ENCODE measurements at places on chromosomes 5 and 9.
A peak's percentile ranks its signal among the peaks of the same experiment; 100 is the strongest.

- DNase-seq, result no peak
Measured at GRCh38 chr5:73488806-73489205, 9.4 kb upstream of the BTF3 start.

- no peak for DNase-seq
Measured at GRCh38 chr5:139110526-139111168, 87.5 kb downstream of the SIL1 start.

GRCh38 chr9:124510650-124511425 lies 3.6 kb upstream of the NR5A1 start:
- no peak for DNase-seq

GRCh38 chr5:68898951-68899471 lies 194.8 kb upstream of the SLC30A5 start:
- DNase-seq, result no peak

DNA sequence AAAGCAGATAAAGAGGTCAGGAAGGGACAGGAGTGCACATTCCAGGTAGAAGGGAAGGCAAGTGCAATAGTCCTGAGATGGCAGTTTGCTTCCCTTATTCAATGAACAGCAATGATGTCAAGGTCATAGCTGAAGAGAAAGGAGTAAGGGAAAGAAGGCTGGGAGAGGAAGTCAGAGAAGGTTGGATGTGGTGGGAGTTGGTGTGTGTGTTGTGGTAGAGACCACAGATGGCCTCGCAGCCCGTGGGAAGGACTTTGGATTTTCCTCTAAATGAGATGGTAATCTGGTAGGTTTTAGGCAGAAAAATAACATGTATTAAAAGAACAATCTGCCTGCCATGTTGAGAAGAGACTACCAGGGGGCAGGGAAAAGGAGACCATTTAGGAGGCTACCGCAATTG lies 25.1 kb upstream of the LPAR1 start:
- DNase-seq, result no peak

DNA sequence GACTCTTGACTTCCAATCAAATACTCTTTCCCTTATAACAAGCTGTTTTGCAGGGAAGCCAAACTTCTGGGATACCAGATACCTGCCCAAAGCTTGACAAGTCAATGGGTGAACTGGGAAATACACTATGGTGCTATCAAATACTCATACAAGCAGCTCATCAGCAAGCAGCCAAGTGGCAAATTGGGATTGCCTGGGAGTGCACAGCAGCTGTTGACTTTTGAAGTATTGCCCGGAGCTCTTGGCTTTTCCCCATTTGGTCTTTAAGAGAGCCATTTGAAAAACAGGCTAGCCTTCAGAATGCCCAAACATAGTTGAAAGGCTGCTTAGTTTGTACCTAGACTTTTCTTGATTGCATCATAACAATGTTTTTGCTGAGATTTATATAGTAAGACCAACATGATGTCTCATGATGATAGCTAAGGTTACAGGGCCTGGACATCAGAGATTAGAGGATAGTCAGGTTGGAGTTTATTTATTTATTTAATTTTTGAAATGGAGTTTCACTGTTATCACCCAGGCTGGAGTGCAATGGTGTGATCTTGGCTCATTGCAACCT lies 210.1 kb upstream of the ZNF608 start:
- no peak for DNase-seq

DNA sequence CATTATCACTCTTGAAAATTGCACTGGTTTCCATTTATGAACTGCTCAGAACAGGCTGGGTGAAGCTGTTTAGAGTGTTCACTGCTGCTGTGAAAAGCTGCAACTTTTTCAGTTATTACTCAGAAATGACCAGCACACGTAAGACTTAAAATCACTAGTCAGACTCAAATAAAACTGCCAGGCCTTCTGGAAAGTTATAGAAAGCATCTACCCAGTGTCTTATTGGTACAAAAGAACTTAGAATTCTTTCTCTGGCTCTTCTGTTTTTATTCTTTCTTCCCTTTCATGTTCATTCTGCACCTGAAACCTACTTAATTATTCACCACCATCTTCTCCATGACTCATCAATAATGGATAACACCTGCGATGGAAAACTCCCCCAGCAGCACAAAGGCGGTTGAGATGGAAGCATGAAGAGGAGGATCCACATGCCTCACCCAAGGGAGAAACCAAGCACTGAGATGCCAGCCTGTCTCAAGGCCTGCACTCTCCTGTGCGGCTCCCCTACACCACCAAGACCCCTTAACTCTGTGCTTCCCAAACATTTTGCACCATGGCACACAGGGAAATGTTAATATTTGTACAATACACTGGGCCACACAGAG lies 171.9 kb downstream of the ENTREP1 start:
- no peak for DNase-seq

GRCh38 chr5:64505769-64506566 lies at the start of gene RGS7BP:
RGS7BP (plus strand) TSS chr5:64506015; CDS start chr5:64506625, 610 bp downstream.
- DNase-seq, result no peak

GRCh38 chr5:91521334-91521733 lies 138.2 kb upstream of the ARRDC3 start:
- no peak for DNase-seq

- DNase-seq, result no peak
Measured at GRCh38 chr5:141392429-141393198, at the start of gene PCDHGA8. PCDHGA8 (plus strand) TSS chr5:141392633; CDS start chr5:141392814, 181 bp downstream.

DNA sequence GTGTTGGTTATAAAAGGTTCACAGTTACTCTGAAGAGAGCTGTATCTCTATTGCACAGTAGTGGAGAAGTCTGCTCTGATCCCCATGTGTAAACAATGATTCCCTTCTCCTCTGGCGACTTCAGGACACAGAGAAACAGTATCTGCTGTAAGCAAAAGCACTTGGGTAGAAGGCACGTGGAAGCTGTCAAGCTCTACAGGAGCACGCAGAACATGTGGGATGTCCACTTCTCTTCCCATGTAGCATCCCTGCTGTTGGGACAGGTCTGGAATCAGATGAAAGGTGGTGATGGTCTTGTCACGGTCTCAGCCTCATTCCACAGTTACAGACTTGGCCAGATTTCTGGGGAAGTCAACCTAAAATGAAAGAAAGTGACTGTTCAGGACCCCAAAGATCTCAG lies 9.4 kb upstream of the MAPK9 start:
- DNase-seq, result no peak

DNA sequence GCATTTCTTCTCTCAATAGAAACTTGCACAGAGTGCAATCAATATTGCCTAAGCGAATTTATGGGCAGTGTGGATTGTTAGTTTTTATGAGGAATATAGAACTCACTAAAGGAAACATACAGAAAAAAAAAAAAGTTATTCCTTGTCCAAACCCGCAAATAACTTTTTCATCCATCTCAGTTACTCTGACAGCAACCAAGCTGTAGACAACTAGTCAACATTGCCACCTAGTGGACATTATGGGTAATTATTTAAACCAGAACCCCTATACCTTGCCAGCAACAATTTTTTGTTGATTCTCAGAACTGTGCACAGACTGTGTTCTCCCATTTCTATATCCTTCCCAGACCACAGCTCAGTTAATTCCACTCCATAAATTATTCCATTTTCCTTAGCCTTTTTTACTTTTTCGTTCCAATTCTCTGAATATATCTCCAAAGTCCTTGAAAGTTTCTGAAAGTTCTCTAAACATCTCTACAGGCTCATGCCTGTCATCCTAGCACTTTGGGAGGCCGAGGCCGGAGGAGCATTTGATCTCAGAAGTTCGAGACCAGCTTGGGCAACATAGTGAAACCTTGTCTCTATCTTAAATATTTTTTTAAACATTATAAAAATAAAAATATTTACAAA lies 2.6 kb upstream of the AFAP1L1 start:
- DNase-seq, result peak; percentile 53

DNA sequence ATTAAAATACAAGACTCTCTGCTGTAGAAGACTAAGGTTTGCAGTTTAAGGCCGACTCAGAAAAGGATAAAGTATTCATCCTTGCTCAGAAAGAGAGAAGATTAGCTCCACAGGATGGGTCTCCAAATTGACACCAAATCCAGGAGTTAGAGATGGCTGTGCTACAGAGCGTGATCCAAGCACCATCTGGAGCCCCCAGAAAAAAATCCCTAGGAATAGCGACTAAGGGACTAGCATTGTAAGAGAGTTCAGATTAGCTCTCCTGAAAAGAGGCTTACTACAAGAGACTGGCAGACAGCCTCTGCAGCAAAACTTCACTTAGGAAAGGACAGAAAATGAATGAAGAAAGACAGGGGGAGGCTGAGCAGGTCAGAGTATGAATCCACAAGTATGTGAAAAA lies 3.7 kb downstream of the SIL1 start:
- DNase-seq, result no peak

GRCh38 chr5:56494300-56494731 lies 261.2 kb upstream of the ANKRD55 start:
- DNase-seq, result no peak

DNA sequence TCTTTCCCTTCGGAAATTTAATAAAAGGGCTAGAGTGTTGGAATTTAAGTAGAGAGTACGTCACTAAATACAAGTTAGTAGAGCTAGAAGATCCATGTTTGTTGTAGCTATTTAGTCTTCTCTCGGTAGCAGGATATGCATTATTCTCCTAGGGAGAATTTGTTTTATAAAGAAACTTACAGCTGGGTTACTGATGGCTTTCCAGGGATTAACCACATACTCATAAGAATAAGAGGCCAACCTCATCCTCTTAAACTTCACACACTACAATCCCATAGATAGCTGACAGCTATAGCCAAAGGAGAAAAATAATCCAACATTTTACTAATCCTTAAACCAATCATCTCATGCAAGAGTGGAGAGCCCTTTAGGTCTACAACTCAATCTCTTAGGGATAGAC lies 43.0 kb downstream of the TLE1 start:
- DNase-seq, result no peak

GRCh38 chr9:97979788-97980478 lies 3.2 kb upstream of the ANP32B start:
- DNase-seq, result no peak

- no peak for DNase-seq
Measured at GRCh38 chr5:159897786-159898393, 18.4 kb upstream of the ADRA1B start.

DNA sequence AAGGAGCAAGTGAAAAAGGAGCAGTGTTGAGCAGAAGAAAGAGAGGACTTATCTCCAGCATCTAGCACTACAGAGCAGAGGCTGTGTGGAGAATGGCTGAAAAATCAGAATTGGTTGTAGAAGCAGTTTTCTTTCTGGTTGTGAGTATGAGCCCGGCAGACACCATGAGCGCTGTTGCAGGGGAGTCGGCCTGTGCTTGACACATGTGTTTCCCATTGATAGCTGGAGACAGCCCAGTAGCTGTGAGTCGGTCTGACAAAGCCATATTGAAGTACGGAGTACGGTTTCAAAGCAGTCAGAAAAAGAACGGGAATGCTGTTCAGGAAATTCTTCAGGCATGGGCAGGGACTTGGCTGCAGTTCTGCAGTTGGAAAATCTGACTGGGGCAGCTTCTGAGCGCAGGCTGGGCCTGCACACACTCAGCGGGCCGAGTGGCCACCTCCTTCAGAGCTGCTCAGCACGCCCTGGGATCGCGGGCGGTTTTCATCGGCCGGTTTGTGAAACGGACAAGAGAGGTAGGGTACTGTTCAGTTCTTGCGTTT lies at the start of gene SGCD:
SGCD (plus strand) TSS at position 447 of the 542 bp plus-strand sequence.
- DNase-seq, result no peak

- DNase-seq, result no peak
Measured at GRCh38 chr9:79674052-79674777, 102.5 kb downstream of the TLE4 start.

- no peak for DNase-seq
Measured at GRCh38 chr5:135375040-135375793, 23.8 kb downstream of the MACROH2A1 start.

- no peak for DNase-seq
Measured at GRCh38 chr5:122152266-122152900, 23.0 kb downstream of the ZNF474 start.

GRCh38 chr9:16221366-16221765 lies 649.1 kb downstream of the BNC2 start:
- DNase-seq, result no peak

DNA sequence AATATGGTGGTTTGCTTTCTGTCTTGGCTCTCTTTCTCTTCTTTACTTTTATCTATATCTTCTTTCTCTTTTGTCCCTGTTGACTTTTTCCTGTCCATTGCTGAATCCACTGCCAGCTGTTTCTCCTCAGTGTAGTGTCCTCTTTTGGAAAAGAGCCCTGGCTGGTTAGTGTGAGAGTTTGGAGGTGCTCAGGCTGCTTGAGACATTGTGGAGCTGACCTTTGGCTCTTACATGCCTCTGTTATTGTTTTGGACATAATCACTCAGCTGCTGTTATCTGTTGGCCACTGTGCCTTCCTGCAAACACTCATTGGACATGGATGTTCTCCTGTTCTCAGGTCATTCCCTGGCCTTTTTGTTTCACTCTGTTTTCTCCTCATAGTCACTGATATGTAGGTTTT lies 295.4 kb upstream of the RIOK2 start:
- DNase-seq, result no peak

- no peak for DNase-seq
Measured at GRCh38 chr5:2724831-2725230, 26.6 kb downstream of the IRX2 start.

DNA sequence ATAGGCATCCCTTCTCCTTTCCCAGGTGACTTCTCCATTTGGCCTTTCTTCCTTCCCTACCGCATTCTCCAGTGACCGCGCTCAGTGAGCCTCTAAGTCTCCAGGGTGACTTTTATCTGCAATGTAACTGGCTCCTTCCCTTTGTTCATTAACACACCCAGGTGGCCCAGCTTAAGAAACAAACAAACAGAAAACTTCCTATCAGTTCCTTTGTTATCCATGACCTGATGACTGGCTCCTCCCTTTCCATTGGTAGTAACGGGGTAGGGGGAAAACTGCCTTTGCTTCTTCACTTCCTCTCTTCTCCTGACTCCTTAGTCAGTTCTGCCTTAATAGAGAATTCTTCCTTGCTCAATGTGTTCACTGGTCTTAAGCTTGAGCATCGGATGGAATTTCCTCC lies 7.0 kb upstream of the SH3GL2 start:
- no peak for DNase-seq

GRCh38 chr9:87387351-87388011 lies 110.2 kb upstream of the DAPK1 start:
- DNase-seq, result no peak

DNA sequence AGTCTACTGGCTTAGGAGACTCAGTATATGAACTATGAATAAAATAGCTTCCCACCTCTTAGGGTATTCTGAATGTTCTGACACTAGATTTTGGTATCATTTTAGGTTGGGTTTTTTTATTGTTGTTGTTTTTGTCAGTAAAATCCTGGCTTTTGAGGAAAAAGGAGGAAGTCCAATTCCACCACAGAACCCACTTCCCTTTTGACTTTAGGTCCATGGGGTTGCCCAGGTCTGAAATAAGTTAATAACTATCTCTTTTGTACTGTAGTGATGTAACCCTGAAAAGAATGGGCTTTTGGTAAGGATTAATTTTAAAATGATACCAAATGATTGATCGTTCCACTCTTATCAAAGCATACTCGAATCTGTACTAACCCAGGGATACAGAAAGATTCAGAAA lies 29.1 kb upstream of the IL12B start:
- DNase-seq, result no peak

- no peak for DNase-seq
Measured at GRCh38 chr9:85224301-85224700, 517.5 kb downstream of the AGTPBP1 start.
